ENCODE measurements at places on chromosomes 2 and 18.

DNA sequence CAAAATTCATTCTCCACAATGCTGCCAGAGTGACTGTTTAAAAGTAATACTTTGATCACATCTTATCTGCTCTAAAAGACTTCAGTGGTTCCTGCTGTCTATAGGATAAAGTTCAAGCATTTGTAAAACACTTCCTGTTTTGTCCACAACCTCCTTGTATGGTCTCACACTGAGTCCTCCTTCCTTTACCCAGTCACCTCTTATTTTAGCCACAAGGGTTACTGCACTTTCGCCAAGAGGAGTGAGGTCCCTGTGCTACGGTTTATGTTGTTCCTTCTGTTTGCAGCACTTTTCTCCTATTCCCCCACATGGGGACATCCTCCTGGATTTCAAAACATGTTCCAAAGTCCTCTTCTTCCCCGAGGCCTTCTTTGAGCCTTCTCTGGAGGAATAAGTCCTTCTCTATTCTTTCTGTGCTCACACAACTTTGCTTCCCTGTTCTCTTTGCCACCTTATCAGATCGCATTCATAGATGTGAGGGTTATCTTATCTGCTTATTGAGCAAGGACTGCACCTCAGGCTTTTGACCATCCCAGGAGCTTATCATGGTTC, 112.2 kb upstream of the NABP1 start:
- DNase-seq, result no peak

- DNase-seq, result no peak
Measured at GRCh38 chr2:191622374-191623320, 55.3 kb upstream of the NABP1 start.

DNA sequence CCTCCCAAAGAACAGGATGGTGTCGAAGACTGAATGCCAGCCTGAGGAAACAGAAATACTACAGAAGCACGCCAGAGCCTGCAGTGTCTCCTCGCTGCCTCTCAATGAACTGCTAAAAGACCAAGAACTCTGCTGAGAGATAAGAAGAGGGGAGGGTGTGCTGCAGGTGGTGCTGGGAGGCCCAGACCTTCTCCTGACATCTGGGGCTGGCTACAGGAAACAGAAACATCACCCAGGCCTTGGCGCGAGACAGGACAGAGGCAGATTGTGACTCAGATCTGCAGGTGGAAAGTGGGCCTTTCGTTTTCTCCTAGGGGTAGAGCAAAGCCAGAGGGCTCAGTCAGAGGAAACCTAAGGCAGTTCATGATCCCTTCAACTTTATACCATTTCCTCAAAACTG, 250.3 kb upstream of the TCF4 start:
- no peak for DNase-seq

- DNase-seq, result no peak
Measured at GRCh38 chr2:159484532-159484931, 131.8 kb downstream of the BAZ2B start.

DNA sequence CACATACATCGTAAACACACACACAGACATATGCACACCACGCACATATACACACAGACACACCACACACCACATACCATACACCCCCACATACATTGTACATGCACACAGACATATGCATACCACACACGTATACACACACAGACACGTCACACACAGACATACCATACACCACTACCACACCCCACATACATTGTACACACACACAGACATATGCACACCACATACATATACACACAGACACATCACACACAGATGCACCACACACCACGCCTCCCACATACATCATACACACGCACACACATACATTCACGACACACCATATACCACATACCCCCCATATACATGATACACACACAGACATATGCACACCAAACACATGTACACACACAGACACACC, 58.4 kb downstream of the KIF5C start:
- DNase-seq, result no peak
